ENCODE measurements at places on chromosomes 4 and X.

DNA sequence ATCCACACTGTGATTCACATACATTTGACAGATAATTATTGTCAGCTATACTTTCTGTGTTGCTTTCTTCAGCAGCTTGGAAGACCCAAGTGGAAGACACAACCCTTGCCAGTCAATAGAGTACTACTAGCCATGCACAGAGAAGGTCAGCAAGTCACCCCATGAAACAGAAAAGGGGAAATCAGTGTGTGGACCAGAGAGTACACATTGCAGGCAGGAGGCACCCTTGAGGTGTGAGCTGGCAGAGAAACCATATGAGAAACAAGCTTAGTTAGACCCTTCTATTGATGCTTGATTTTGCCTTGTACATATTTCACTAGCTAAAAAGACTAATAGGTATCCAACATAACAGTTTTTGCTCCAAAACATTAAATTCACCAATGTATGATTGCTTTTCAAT, 99.5 kb downstream of the NLGN4X start:
- no peak for DNase-seq

GRCh38 chrX:134658002-134658759, at the start of gene PLAC1:
Gene PLAC1 (minus strand): TSS chrX:134658471. CDS start chrX:134566682, 91,789 bp downstream.
- DNase-seq = no peak

DNA sequence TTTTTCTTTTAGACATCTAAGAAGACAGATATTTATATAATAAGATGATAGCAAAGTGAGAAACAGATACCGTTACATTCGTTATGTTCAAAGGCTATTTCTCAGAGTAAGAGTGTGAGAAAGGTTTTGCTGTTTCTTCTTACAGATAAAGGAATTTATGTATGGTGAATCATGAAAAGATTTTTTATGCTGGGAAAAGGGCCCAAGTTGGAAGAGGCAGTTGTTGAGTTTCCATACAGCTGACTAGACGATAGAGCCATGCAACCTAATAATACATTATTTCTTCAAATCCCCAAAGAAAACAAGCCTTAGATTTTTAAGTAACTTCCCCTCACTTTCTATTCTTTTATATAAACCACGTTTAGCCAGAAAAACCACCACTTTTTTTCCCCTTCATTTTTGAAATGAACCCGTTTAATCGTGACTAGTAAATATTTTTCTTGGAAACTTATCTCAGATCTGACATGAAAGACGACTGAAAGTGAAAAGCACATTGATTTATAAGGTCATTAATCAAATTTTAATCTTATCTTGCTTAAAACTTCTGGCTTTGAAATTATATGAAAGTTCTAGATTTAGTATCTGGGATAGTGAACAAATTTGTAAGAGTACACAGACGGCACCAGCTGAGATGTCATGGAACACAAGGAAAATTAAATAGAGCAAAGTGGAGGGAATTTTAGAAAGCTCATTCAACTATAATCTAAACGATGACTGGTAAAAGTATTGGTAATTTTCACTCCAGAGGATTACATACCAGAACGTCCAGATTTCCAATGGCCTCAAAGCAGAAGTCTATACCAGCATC, 10.9 kb downstream of the ADH6 start:
- no peak for DNase-seq

DNA sequence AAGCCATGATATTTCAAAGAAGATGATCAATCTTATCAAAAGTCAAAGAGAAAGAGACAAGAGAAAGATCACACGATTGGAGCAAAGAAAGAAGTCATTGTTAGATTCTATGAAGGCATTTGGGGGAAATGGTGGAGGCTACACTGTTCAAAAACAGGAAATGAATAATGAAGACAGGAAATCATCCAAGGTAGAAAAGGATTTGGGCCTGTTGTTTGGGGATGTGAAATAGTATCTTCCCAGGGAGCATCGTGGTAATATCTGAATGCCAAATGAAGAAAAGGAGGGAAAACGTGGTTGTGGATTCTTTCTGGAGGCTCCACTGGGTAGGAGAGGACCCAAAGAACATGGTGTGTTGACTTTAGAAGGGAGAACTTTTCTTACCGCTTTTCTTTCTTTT, 482.4 kb downstream of the NLGN4X start:
- DNase-seq = no peak

DNA sequence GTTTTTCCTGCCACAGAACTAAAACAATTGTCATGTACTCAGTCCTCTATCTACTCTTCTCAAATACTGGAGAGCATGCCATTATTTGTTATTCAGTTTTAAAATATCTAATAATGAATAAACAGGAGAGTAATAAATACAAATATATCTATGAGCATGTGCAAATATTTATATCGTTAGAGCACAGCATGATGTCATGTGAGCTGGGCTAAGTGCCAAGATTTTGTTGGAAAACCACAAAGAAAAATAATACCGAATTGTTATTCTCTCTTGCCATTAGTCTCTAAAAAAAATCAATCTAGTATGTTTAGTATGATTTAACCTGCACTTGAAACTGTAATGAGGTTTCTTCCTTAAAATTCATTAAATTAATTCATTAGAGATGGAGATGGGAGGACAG, 97.3 kb downstream of the DDX60 start:
- no peak for DNase-seq

- no peak for DNase-seq
Measured at GRCh38 chr4:144189121-144189520, 48.6 kb upstream of the GYPA start.

GRCh38 chr4:143771269-143771668, 70.8 kb upstream of the FREM3 start:
- no peak for DNase-seq

- DNase-seq = no peak
Measured at GRCh38 chr4:113601636-113602035, 159.9 kb downstream of the CAMK2D start.

DNA sequence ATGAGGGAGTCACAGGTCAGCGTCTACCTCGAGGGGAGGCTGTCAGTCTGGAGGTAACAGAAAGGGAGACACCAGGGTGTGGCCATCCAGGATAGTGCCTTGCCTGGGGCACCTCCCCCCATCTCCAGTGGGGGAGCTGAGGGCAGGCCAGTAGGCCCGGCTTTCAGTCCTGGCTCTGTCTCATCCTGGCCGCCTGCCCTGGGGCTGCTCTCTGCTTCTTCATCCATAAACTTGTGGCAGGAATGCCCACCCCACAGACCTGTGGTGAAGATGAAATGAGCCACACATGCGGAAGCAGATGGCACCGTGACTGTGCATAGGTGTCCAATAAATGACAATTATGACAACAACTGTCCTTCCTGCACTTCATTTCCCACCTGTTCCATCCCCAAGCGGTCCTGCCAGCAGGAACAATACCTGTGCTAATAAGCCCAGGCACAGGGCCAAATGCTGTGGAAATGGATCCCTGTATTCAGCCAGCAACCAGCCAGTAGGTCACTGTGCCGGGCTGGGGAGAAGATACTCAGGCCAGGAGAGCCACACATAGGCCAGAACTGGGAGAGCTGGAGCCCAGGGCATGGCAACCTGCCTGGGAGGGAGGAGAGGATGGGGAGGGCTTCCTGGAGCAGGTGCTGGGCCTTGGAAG, 30.2 kb downstream of the TRO start:
- DNase-seq = no peak

DNA sequence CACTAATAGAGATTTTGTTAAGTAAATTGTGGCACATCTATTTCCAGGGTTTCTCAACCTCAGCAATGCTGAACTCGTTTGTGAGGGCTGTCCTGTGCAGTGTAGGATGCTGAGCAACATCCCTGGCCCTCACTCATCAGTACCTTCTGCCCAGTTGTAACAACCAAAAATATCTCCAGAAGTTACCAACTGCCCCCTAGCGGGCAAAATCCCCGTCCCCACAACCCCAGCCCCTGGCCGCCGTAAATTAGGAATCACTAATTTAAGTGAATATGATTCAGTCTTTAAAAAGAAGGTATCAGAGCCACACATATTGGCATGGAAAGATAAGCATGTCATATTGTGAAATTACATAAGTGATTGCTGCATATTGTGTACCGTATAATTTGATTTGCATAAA, 123.4 kb downstream of the ASB9 start:
- peak; percentile 28 for DNase-seq

DNA sequence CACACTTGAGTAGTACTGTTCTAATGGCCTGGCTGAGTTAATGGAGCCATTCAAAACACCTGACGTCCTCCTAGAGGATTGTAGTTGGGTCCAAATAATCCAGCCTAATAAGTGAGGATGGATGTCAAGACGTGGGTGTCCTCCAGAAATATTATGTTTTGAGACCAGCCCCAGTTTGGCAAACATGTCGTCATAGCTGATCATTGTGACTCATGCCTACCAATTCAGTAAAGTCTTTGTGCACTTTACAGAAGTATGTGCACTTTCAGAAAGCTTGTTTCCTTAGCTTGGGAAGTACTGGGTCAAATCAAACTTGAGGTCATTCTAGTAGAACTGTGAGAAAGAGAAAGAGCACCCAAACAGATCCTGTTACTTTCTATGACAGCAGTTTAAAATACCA, 37.6 kb upstream of the GLRA2 start:
- no peak for DNase-seq

DNA sequence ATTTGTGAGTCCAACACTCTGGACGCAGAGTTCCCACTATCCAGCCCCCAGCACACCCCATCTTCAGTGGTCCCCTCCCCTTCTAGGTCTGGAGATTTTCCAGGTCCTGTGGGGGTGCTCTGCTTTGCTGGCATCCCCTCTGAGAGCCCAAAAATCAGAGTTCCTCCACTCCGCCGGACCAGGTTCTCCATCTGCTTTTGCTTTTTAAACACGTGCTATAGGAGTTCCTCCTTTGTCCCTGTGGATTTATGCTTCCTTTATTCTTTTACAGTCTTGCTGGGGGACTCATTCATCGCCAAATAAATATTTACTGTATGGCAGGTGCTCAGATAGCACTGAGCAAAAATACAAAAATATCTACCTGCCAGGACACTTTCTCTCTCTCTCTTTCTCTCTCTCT, 324.7 kb downstream of the STK32B start:
- DNase-seq = no peak

DNA sequence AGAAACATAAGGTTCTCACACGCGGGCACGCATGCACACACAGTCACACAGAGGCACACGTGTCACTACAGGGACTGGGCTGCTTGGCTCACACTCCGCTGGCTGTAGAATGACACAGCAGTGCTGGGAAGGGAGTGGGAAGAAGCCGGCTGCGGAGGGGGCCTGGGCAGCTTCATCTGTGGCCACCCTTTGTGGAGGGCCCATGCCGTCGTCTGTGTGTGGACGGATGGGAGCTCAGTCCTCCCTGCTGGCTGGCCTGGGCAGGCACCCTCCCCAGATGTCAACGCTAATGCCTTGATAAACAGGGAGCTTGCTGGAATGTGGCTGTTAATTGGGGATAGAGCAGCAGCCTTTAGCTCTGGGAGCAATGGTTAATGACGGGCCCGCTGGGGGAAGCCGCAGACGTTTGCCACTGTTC, 621.1 kb downstream of the BCOR start:
- peak; percentile 49 for DNase-seq

DNA sequence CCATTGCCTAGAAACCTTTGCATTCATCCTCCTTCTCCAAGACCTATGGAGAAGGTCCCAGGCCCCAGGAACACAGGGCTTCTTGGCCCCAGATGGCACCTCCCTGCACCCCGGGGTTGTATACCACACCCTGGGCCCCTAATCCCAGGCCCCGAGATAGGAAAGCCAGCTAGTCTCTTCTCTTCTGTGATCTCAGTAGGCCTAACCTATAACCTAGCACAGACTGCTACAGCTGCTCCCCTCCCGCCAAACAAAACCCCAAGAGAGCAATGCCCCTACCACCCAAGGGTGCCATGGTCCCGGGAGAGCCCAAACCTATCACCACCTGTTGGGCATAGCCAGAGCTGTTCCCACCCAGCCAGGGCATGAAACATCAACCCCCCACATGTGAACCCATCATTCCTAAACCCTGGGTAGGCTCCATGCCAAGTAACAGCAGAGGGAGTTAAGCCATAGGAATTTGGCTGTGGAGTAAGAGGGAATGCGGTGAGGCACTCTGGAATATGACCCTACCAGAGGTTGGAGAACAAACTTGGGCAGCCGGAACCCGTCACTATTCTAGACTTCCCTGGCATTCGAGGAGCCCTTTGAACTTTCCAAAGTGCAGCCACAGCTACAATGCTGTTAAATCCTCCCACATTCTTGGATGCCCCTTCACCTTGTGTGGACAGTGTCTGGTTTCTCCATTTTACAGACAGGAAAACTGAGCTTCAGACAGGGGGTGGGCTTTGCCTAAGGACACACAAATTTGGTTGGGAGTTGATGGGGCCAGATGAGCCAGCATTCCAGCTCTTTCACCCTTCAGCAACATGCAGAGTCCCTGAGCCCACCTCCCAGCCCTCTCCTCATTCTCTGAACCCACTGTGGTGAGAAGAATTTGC, 10.9 kb upstream of the SASH3 start:
- DNase-seq = no peak

- DNase-seq = no peak
Measured at GRCh38 chrX:34112459-34112858, 19.7 kb downstream of the FAM47A start.

DNA sequence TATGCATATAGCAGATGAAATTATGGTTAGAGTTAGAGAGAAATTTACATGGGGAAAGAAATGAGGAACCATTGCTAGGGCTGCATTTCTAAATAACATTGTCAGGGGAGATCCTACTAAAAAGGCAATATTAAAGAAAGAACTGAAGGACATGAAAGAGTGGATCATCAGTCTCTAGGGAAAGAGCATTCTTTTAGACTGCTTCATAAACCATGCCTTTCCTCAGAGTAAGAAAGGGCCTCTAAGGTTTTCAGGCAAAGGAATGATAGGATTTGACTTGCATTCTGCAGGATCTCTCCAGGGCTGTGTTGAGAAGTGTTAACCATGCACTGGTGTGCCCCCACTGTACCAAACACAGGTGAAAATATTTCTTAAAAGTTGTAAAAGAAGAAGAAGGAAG, 385.4 kb upstream of the MAD2L1 start:
- DNase-seq = no peak

GRCh38 chr4:124423160-124423559, 289.4 kb downstream of the ANKRD50 start:
- DNase-seq = no peak

- no peak for DNase-seq
Measured at GRCh38 chrX:47351706-47352105, 18.7 kb upstream of the ZNF157 start.

GRCh38 chrX:8306291-8306925, 135.3 kb upstream of the VCX2 start:
- DNase-seq = no peak

DNA sequence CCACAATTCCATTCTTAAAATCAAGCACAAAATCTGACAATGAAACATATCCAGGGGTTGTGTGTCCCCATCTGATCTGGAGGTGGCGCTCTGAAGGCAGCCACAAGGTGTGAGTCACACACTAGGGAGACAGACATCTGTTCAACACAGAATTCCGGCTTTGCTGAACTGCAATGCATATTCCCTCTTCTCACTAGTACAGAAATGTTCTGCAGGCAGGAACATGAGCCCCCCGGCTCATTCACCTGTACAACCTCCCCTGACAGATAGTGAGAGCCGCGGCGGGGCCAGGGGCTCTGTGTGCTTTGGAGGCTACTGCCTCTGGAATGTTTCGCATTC, 41.9 kb downstream of the WDR1 start:
- peak; percentile 76 for DNase-seq

GRCh38 chr4:57504139-57504538, 394.0 kb upstream of the IGFBP7 start:
- peak; percentile 11 for DNase-seq
